ENCODE measurements at places on chromosomes 7 and 10. TPM values are rescaled to one million over a fixed set of nuclear protein-coding genes. Genes with fewer than 3 reads are reported as not detected.
A peak's percentile ranks its signal among the peaks of the same experiment; 100 is the strongest.

GRCh38 chr7:47400741-47401206 is 181.1 kb downstream of the TNS3 start:
- DNase-seq, result no peak

GRCh38 chr7:28733035-28733434 is 225.1 kb downstream of the TRIL start:
- DNase-seq, result no peak

GRCh38 chr10:11863353-11864109 is 40.4 kb downstream of the PROSER2 start:
- no peak for DNase-seq

DNA sequence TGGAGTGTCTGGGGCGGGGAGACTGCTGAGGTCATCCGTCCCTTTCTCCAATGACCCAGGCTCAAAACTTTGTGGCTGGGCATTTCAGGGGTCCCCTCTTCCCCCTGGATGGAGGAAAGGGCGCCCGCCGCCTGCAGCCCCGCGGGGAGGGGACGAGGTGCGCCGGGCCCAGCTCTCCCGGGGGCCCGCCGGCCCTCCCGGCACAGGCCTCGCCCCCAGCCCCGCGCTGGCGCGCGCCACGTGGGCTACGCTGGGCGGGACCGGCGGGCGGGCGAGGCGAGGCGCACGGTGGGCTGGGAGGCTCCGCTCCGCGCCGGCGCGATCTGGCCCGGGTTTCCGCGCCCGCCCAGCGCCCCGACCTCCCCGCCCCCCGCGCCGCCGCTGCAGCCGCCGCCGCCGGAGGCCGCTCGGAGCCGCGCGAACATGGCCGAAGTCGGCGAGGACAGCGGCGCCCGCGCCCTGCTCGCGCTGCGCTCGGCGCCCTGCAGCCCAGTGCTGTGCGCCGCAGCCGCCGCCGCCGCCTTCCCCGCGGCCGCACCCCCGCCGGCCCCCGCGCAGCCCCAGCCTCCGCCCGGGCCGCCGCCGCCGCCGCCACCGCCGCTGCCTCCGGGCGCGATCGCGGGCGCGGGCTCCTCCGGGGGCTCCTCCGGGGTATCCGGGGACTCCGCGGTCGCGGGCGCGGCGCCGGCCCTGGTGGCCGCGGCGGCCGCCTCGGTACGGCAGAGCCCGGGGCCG is at the start of gene FOXK1:
TSS of gene FOXK1 (plus strand) at position 410 of the 735 bp plus-strand sequence. CDS start at position 424, 14 bp downstream.
- DNase-seq, result peak; percentile 78

- no peak for DNase-seq
Measured at GRCh38 chr7:43876976-43877745, 7.8 kb upstream of the MRPS24 start.

- no peak for DNase-seq
Measured at GRCh38 chr10:121183236-121183635, 332.1 kb downstream of the WDR11 start.

- DNase-seq, result peak; percentile 69
Measured at GRCh38 chr10:121080281-121080891, 229.2 kb downstream of the WDR11 start.

DNA sequence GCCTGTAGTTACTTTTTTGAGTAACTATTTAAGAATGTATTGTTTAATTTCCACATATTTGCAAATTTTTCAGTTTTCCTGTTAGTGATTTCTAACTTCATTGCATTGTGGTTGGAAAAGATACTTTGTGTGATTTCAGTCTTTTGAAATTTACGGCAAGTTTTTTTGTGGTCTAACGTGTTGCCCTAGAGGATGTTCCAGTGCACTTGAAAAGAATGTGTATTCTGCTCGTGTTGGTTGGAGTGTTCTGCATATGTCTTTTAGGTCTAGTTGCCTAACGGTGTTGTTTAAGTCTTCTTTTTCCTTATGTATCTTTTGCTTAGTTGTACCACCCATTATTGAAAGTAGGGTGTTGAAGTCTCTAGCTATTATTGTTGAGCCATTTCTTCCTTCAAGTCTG is 59.7 kb downstream of the LCOR start:
- no peak for DNase-seq

GRCh38 chr10:121709675-121710073 is 111.4 kb upstream of the FGFR2 start:
- no peak for DNase-seq

Gene CAMK2B
- total RNA-seq, result 0.35 TPM

Gene FAM131B
- total RNA-seq, result 0.43 TPM

Gene FGFBP3
- total RNA-seq, result 2.1 TPM

Gene KIF11
- 3.2 TPM for total RNA-seq

Gene GBX1
- not detected for total RNA-seq

Gene CUX1
- 167 TPM for total RNA-seq
